ENCODE measurements at places on chromosomes 16 and 17.

DNA sequence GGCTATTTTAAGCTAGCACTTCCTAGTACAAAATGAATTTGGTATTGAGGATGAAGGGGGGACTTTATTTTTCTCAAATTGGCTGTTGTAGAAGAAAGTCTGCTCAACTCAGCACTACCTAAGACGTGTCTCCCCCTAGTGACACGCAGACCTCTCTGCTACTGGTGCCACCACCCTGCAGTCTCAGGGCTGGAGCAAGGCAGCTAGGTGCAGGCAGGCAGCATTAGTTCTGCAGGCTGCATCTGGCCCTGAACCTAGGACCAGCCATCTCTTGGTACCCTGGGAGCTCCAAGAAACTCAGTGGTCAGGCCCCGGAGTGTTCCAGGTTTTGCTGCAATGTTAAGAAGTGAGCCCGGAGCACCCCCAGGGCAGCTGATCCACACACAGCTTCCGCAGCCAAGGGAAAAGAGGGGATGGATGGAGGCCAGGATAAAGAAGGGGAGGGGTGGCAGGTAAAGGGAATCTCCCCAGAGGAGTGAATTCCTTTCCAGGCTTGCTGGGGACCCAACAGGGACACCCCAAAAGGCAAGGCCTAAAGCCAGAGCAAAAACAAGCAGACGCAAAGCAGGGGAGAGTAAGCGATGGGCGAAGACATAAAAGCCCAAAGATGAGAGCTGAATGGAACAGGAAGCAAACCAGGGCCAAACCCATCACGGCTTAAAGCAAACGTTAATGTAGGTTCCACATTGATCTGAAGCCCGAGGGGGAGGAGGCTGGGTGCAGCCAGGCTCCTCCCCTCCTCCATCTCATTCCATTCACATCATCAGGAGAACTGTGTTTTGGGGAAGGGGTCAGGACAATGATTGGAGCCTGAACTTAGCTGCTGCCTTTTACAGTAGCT lies 200.5 kb downstream of the ZFHX3 start:
- DNase-seq: peak; percentile 59

DNA sequence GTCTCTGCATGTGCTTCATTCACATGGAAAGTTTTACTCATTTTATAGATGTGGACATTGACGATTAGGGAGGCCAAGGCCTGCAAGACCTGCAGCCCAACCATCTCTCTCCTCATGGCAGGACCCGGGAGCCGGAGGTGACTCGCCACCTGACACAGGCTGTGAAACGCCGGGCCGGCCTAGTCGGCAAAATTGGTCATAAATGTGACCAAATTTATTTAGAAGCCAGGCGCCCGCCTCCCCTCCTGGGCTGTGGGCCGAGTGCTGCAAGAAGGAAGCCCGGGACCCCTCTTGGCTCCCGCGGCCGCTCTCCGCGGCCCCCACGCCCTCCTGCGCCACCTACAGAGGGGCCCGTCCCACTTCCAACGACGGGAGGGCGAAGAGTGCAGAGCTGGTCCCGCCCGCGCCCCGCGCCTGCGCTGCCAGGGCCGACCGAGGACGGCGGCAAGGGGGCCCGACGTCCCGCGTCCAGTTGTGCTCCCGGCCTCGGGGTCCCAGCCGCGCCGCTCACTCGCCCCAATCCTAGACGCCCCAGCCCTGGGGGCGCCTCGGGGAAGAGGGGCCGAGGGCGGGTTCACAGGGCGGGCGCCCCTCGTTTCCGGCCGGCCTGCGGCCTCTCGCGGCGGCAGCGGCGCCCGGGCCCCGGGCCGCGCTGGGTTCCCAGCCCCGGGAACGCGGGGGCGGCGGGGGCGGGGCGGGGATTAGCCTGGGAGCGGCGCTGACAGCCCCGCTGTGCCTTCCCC lies 47.5 kb downstream of the WNT3 start:
- peak; percentile 60 for DNase-seq

DNA sequence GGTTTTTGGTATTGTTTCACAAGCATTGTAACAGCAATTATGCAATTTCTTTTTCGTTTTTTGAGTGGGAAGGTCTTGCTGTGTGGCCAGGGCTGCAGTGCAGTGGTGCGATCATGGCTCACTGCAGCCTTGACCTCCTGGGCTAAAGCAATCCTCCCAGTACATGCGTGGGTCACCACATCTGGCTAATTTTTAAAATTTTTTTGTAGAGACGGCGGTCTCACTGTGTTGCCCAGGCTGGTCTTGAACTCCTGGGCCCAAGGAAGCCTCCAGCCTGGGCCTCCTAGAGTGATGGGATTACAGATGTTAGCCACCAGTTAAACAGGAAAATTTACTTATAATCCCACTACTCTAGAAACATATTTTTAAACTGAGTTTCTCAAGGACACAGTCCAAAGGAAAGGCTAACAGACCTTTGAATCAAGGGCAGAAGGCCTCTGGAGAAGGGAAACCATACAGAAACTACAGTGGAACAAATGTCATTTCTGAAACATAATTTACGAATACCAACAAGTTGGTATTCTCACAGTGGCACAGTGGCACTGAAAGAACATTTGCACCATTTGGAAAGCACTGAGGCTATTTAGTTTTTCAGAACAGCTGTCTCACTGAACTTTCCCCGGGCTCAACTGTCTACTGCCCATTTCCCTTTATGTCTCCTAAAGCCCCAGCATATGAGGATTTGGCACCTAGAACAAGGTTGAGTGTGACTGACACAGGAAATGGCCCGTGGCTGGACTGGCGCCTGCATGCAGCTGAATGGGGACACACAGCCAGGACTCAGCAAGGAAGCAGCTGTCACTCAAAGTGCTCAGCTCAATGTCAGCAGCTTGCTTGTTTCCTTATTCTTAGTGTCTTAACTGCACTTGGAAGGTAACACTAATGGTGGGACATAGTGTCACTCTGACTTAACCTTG lies 2.8 kb upstream of the PRKAR1A start:
- no peak for DNase-seq

GRCh38 chr16:4016658-4017057 lies 99.6 kb downstream of the ADCY9 start:
- no peak for DNase-seq

DNA sequence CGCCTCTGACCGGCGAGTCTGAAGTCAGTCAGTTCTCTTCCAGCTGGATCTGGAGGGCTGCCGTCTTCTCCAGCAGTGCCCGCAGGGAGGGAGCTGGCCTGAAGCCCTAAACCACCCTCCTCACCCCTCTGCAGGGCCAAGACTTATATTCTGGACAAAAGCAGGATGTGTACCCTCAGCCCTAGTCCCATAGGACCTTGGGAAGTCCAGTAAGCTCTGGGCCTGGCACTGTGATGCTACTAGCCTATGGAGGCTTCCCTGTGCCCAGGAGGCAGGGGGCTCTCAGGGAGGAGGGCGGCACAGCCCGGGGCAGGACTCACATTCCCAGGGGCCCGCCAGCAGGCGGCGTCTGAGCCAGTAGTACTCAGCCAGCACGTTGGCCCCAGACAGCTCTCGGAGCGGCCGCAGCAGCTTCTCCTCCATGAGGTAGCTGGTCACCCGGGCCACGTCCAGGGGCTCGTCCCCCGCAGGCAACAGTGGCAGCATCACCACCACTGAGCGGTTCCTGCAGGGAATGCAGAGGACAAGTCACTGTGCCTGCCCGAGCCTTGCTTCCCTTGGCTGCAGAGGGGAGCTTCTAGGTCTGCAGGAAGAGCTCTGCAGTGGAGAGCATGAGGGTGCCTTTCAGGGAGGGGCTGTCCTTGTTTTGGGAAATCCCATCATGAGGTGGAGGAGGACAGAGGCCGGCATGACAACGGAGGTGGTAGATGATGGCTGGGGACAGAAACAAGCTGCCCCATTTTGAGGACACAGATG lies 41.7 kb downstream of the RMI2 start:
- peak; percentile 23 for DNase-seq

DNA sequence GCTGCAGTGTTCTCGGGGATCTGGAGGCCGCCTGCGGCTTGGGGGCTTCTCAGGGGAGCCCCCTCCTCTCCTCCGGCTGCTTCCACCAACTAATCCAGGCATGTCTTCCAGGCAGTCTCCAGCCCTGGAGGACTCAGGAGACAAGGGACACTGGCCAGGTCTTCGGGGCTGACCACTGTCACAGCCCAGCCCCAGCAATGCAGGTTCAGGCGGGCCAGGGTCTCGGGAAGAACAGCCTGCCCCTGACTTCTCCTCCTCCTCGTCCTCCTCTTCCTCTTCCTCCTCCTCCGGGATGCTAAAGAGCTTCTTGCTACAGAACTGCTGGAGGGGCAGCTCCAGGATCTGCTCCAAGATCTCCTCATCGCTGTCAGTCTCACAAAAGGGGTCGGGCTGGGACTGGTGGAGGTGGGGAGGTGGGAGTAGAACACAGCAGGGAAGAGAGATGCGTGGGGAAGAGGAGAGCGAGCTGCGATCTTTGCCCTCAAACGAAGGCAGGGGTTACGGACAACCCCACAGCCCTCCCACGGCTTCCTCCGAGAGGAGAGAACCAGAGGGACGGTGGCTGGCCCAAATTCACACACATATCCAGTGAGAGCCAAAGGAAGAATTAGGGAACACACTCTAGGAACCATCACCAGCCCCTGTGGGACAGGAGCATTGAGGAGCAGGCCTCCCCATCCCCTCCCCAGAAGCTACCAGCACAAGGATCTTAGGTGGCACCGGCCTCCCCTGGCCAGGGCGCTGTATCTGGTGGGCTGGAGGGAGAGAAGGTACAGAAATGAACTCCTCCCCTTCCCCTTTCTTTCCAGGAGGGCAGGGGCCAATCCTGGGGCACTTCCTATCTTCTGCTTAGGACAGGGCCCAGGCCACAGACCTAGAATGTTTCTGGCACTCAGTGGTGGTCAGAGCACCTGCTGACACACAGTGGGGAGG lies 19.3 kb downstream of the TSPOAP1 start:
- no peak for DNase-seq

DNA sequence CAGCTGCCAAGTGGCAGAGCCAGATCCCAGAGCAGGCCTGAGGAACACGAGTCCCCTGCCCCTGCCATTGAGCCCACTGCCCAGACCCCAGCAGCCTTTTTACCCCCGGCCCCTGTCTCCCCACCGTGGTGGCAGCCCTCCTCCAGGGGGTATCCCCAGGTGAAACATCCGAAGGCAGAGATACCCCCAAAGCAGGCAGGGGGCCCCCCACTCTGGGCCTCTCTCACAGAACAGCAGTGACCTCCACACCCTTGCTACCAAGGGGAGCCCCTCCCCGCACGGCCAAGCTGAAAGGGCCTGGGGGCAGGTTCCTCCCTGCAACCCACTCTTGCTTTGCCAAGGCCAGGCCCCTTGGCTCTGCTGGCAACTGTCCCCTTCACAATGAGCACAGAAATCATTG lies 142.2 kb downstream of the ENGASE start:
- DNase-seq: no peak

GRCh38 chr17:31687505-31688126 lies 171.4 kb downstream of the COPRS start:
- DNase-seq: no peak

GRCh38 chr16:30706046-30706445 lies 7.1 kb downstream of the SRCAP start:
- no peak for DNase-seq

- DNase-seq: no peak
Measured at GRCh38 chr16:77496934-77497333, 62.1 kb upstream of the ADAMTS18 start.

- DNase-seq: no peak
Measured at GRCh38 chr17:18253187-18253884, 5.2 kb downstream of the FLII start.

DNA sequence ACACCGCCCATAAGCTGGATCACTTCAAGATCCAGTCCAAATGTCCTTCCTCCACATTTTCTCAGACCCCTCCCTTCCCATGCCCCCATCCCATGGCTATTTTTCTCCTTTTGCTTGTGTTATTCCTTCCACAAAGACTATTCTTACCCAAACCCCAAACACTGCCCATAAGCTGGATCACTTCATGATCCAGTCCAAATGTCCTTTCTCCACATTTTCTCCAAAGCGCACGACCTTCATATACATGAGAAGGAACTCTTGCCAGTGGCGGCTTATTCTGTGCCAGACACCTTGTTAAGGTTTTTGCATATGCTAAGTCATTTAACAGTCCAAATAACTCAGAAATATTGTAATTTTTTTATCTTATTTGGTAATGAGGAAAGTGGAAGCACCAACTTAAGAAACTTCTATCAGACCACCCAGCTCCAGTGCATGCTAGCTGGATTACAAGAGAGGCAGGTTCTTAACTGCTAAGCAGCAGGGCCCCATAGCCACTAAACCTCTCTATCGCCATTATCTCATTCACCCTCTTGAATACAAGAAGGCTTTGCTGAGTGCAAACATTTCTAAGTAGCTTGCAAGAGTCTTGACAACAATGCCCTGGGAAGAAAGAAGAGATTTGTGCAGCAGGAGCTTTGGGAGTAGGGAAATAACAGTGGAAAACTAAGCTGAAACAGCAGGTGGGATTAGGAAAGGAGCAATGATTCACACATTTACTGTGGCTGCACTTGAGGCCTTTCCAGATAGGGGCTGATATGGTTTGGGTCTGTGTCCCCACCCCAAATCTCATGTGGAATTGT lies 428.2 kb upstream of the MAF start:
- no peak for DNase-seq

DNA sequence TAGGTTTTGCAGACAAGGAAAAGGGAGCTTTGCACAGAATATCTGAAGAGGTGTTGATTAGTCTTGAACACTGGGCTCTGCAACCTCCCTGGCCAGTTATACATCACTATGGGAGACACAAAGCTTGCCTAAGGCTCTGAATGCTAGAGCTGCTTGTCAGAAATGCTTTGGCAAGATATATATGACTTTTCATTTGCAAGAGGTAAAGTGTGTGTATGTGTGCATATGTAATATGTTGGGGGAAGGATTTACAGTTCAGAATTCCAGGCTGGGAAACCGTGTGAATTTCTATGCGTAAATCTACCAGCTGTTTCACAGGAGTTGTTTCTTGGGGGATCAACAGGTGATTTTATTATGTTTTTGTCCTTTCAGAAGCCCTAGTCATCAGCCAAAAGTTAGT lies 350.9 kb downstream of the TMEM114 start:
- DNase-seq: no peak

DNA sequence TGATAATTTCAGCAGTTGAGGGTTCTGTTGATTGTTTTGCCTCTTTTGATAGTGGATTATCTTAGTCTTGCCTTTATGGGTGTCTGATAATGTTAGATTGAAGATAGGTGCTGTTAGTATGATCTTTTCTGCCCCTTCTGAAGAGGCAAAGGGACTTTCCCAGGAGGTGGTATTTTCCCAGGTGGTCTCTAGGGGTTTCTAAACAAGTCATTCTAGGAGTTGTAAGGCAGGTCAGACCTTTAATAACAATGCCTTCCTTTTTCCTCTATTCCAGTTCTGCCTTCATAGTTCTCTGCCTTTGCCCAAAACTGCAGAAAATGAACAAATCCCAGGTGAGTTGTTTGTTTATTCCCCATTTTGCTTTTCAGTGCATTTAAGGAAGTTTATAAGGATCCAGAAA lies 4.3 kb downstream of the ZFP1 start:
- no peak for DNase-seq

GRCh38 chr16:47574091-47575054 lies 113.2 kb downstream of the PHKB start:
- peak; percentile 28 for DNase-seq

- no peak for DNase-seq
Measured at GRCh38 chr16:540645-541340, 13.3 kb downstream of the CAPN15 start.

- DNase-seq: peak; percentile 37
Measured at GRCh38 chr17:2028737-2029136, 1.2 kb upstream of the DPH1 start.

- DNase-seq: no peak
Measured at GRCh38 chr17:32120141-32120540, 22.2 kb upstream of the RHOT1 start.

GRCh38 chr16:6148361-6148760 lies 1050.8 kb upstream of the EEF2KMT start:
- DNase-seq: no peak

- DNase-seq: peak; percentile 68
Measured at GRCh38 chr17:44518032-44518431, 14.8 kb upstream of the GPATCH8 start.

- DNase-seq: no peak
Measured at GRCh38 chr17:58341861-58342475, 10.0 kb downstream of the SUPT4H1 start.
